ENCODE measurements at places on chromosomes 2 and 18.

DNA sequence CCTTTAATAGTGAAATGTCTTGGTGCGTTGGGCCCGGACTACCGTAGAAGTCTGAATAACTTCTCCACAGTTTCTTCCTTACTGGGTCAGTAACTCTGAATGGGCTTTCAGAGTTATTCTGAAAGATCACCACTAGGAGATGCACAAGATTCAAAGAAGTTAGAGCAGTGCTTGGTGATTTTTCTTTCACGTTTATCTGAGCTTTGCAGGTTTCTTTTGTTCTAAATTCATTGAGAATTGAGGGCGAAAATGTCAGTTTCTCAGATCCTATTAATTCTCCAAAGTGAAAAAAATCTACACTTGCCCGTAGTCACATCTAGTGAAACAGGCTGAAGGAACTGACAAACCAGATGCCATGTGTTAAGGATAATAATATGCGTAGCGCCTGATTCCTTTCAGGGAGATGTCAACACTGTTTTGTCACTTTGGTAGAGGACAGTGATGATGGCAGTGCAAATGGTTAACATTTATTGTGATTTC lies 70.1 kb downstream of the QPCT start:
- DNase-seq: peak; percentile 58

GRCh38 chr2:14557111-14557510 lies 75.4 kb upstream of the LRATD1 start:
- DNase-seq: no peak

GRCh38 chr2:213806125-213806726 lies 522.0 kb downstream of the SPAG16 start:
- peak; percentile 48 for DNase-seq

- DNase-seq: no peak
These were observed 18.5 kb downstream of the PDCL3 start for GRCh38 chr2:100581277-100581612.

DNA sequence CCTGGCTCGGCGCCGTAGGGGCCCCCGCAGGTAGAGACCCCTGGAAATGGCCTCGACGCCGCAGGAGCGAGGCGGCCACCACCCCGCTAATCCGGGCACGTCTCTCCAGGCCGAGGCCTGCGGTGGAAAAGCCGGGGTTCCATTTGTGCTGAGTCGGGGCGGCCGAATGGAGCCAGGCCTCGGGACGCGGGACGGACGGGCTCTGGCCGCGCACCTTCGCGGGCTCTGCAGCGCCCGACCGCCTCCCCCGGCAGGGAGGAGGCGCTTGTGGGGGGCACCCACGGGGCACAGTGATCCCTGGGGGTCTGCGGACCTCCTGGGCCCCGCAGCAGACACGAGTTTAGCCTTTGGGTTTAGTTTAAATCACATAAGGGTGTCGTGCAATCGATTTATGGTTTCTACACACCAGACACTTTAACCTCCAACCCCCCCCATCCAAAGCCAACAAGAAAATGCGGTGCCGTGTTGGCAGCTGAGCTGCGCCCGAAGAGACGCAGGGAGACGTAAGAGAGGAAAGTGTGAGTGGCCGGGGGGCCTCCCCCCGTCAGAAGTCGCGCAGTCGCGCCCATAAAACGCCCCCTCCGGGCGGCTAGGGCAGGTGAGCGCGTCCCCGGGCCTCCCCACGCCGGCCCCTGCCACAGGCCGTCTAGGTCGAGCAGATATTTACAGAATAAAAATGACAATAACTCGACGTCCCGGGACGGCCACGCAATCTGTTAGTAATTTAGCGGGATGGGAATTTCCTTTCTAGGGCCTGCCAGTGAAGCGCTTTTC lies 1.0 kb upstream of the NFATC1 start:
- DNase-seq: no peak

DNA sequence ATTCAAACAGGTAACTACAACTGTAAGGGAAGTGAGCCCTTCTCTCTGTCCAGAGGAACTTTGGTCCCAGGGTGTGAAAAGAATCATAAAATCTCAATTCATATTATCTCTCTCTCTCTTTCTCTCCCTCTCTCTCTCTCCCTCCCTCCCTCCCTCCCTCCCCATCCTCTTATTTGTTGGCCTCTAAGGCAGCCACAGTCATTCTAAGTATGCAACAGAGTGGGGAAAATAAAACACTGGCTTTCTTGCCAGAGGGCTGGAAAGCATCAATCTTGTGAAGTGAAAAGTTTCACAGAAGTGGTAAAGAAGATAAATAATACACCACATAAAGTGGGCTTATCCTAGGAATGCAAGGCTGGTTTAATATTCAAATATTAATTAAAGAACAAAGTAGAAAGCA lies 95.6 kb upstream of the KCNH7 start:
- no peak for DNase-seq

- DNase-seq: no peak
These were observed 9.9 kb downstream of the TLK1 start for GRCh38 chr2:171150694-171151285.

GRCh38 chr2:19312949-19313348 lies 45.5 kb downstream of the OSR1 start:
- DNase-seq: no peak

- DNase-seq: no peak
These were observed 93.6 kb upstream of the HNMT start for GRCh38 chr2:137870682-137871081.

DNA sequence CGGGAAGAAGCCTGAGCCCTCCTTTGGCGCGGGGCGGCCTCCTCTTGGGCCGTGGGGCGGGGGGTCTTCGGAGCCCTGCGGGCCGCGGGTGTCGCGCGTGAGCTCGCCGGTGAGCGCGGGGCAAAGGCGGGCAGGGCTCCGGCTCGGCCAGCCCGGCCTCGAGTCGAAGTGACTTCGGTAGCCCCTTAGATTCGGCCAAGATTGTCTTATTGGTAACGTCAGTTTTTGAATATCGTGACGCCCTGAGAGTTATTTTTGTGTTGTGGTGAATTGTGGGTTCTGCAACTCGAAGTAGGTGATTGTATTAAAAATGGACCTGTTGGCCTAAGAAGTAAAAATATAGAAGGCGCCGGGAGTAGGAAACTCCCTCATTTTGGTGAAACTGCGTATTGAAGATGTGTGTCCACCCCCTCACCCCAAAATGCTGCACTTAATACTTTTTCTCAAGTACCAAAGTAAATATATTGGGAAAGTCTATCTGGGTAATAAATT lies 669 bp downstream of the MARCHF7 start:
- DNase-seq: no peak

DNA sequence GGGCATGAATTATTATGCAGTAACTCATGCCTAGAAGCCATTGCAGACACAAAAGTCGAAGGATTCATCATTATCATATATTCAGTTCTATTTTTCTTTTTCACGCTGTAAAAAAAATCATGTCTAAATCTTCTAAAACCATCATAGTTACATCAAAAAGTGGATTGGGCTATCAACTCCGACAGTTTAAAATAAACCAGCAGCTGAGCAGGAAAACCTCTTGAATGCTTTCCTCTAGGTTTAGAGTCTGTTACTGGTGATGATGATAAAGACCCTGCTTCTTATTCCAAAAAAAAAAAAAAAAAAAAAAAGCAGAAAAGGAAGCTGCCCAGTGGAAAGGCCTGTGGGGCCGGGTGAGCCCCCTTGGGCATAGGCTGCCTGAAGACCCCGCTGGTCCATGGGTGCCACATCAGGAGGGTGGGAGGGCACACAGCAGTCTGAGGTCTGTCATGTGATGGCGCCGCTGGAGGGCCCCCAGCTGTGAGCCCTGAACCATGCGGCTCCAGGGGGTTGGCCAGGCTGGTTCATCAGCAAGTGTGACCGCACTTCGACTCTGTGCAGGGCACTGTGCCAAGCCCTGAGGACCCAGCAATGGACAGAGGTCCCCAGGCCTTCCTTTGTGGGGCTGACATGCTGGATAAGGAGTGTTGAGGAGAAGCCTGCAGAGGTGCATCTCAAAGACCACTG lies 199.6 kb downstream of the EIPR1 start:
- DNase-seq: no peak

- no peak for DNase-seq
These were observed 4.4 kb upstream of the ASB1 start for GRCh38 chr2:238422285-238422684.

DNA sequence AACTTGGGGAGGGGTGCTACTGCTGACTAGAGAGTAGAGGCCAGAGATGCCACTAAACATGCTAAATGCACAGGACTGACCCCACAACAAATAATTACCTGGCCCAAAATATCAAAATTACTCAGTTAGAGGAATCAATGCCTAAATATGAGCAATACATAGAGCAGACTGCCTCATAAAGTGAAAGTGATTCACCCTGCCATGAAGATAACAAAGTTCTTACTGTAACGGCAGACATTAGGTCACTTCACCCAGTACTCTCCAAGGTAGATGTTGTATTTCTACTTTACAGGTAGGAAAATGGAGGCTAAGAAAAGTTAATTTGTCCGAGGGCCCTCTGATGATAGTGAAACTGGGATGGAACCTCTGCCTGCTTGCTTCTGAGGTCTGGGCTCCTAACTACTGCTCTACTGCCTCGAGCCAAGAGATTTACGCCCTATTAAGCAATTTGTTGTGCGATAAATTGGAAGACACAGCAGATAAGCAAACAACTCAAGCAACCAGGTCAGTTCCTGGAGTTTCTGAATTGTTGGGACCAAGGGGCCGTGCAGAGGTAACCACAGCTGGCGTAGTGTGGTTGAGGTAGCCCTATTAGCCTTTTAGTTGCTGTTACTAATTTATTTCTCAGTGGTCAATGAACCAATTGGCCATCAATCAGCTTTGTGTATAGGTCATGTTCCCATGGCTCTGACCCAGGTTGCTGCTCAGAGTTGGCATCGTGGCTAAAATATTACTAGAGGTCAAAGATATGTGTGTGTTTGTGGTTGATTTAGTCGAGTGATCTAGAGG lies 4.8 kb downstream of the DHRS9 start:
- no peak for DNase-seq

DNA sequence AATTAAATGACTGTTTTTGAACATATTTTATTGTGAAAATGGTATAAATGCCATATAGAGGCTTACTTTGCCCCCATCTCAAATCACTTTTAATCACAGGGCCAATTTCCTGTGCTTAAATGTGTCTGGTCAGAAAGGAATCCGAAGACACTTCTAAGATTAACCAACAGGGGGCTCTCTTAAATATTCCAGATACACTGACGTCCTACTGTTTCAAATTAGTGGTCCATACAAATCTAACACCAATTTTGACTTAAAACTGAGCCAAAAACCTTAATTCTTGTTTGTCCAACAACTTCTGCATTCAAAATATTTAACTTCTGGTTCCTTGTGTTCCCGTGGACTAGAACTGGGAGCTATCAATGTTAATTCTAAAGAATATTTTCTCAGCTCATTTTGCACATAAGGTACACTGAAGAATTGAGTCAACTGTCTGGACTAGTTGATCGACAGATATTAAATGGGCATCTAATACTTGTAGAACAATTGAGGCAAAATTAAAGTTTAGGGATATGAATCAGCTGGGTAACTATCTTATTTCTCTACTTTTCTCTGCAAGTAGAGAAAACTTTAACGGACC lies 557.5 kb downstream of the ARHGAP15 start:
- DNase-seq: peak; percentile 54
